T-helper 9 cell (primary cell): ENCODE measurements at places on chromosomes 1 and 21.

DNA sequence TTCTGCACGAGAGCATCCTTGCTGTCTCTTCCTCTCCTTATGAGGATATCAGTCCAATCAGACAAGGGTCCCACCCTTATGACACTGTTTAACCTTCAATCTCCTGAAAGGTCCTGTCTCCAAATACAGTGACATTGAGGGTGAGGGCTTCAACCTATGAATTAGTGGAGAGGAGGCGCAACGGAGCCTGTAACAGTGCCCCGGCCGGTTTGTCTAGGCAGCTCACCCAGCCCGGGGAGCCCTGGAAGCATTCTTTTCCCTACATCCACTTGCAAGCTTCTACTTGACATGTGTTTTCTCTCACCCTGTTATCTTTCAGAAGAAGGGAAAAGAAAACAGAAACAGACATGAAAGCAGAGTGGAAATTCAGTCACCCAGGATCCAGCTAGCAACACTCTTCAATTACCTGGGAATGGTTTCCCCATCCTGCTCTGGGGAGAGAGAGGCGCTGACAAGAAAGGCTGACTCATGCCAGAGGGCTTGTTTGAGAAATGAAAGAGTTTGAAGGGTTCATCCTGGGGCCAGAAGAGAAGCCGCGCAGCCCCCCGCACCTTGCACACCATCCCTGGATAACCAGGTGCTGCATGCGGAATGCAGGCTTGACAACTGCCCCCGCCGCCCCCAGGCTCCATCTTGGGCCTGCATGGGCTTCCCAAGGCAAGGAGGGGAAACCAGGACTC lies 394.9 kb downstream of the NPHP4 start:
- DNase-seq, result no peak

DNA sequence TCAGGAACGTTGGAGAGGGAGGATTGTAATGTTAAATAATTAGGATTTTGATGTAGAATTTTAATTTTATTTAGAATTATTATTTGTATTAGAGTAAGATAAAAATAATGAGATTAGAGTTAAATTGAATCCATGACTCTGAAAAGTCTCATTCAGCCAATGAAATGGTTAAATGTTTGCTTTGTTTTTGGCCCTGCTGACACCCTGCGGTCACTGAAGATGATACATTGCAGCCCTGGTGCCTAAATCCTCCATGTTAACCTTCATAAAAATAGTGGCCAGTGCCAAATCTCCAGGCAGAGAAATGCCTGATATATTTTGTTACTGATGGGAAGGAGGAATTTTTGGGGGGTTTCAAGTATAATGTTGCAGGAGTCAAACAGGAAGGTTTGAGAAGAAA lies 27.3 kb upstream of the RLF start:
- DNase-seq, result no peak

DNA sequence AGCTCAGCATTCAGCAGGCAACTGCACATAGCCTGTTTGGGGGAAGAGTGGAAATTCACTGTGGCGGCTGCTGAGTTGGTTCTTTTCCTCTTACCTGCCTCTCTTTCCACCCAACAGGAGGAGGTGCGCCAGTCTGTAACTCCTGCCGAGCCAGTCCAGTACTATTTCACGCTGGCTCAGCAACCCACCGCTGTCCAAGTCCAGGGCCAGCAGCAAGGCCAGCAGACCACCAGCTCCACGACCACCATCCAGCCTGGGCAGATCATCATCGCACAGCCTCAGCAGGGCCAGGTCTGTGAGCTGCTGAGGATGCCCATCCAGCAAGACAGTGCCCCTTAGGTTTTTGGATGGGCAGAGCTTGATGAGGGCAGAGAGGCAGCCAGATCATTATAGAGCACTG lies 25.6 kb upstream of the KCNQ4 start:
- no peak for DNase-seq

DNA sequence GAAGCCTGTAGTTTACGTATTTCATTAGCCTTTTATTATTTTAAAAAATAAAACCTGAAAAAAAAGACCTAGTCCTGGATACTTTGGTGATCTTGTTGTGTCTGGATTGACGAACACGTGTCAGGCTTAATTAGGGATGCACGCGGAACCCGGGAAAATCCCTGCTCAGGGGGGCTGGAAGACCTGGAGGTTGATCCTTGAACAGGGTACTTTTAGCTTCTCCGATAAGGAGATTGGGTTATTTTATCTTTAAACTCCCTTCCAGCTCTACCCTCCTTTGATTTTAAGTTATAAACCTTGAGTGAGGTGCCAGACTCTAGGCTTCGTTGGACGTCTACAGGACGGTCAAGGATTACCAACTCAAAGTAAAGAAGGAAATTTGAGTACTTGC lies 552 bp upstream of the ZNF691 start:
- DNase-seq, result no peak

DNA sequence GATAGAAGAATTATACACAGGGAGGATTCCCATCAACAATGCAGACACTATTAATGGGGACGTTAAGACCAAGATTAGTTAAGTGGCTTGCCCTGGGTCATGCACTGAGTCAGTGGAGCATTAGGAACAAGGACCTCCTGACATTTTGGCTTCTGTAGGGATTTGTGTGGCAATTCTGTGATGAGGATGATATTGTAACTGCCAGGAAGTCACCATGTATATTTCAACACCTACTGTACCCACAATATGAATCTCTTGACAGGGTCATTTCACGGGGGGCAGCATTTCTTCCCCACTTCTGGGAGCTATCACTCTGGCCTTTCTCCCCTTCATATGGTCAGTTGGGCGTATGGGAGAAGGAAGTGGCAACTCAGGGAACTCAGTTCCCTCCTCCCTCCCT lies 134.9 kb downstream of the RUNX1 start:
- no peak for DNase-seq

DNA sequence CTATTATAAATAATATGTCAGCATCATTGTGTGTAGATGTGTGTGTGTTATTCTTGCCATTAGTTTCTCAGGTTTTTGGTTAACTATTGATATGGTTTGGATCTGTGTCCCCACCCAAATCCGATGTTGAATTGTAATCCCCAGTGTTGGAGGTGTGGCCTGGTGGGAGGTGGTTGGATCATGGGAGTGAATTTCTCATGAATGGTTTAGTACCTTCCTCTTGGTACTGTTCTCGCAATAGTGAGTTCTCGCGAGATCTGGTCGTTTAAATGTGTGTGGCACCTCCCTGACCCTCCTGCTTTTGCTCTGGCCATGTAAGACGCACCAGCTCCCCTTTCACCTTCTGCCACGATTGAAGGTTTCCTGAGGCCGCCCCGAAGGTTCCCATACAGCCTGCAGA lies 9.6 kb upstream of the POFUT2 start:
- no peak for DNase-seq

- DNase-seq, result no peak
Measured at GRCh38 chr21:46347791-46348381, 23.9 kb downstream of the PCNT start.

GRCh38 chr1:32736812-32737791 lies 34.5 kb upstream of the SYNC start:
- DNase-seq, result no peak

DNA sequence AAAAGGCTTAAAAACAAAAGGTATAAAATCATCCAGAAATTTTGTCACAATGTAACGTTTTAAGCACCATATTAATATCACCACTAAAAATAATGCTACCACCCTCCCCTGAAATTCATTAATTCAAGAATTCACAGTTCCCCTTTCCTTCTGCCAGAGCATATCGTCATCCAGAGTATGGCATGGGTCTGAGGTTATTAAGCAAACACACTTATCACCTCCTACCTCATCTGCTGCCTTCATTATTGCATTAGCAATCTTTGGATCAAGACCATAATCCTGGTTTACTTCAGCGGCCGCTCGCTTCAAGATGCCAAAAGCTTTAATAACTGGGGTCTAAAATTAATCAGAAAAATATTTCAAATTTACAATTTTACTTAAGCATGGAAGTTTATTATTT lies 6.2 kb downstream of the FH start:
- DNase-seq, result no peak

GRCh38 chr1:209896346-209896745 lies 41.7 kb upstream of the SYT14 start:
- no peak for DNase-seq

- no peak for DNase-seq
Measured at GRCh38 chr1:203638950-203639349, 12.3 kb downstream of the ATP2B4 start.

DNA sequence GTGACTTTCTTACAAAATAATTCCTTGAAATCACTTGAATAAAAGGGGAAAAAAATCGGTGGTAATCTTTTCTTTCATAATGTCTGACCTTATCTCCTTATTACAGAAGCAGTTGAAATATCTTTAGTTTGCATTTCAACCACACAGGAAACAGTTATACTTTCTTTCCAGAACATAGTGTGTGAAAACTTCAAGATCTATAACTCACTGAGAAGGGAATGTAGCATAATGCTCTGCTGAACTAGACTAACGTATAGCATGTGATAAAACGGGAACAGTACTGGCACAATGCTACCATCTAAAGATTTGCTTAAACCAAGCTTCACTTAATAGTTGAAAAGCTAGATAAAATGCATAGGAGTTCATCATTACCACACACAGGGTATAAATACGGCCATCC lies 45.0 kb downstream of the VAV3 start:
- no peak for DNase-seq

GRCh38 chr21:36767096-36767495 lies 68.2 kb downstream of the SIM2 start:
- no peak for DNase-seq

DNA sequence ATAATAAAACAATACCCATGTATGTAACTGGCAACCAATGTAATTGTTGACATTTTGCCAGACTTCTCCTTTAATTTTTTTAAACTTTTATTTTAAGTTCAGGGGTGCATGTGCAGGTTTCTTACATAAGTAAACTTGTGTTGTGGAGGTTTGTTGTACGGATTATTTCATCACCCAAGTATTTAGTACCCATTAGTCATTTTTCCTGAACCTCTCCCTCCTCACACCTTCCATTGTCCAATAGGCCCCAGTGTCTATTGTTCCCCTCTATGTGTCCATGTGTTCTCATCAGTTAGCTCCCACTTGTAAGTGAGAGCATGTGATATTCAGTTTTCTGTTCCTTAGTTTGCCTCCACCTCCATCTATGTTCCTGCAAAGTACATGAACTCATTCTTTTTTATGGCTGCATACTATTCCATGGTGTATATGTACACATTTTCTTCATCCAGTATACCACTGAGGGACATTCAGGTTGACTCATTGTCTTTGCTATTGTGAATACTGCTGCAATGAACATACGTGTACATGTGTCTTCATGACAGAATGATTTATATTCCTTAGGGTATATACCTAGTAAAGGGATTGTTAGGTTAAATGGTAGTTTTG lies 6.7 kb downstream of the DEPDC1 start:
- no peak for DNase-seq

DNA sequence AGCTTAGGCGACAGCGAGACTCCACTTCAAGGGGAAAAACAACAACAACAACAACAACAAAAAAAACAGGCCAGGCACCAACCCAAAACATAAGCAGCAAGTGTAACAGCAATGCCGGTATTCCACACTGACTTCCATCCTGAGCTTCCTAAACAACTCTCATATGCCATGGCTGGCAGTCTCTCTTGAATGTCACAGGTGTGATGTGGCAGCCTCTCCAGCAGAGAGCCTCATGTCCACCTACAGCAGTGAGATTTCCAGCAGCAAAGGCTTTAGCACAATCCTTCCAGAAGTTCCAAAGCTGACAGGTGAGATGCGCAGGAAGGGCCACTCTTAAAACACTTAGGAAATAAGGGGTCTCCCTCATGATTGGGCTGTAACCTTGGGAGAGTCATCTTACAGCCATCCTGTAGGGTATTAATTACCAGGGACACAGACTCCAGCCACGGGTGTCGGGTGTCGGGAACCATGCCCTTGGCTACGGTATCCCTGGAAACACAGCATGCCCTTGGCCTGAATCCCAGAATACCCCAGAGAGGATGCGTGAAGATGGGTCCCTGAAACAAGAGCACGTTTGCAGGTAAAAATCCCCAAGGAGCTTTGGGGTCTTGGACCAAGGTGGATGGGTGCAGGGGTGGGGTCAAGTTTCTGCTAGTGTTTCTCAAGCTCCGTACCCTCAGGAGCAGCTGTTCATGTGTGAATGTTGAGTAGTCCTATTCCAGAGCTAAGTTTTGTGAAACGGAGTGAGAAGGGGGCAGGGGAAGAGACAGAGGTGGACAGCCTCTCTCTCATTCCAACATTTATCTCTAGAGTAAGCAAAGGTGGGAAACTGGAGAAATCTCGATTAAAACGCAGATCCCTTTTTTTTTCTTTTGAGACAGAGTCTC lies 31.4 kb downstream of the CLSTN1 start:
- DNase-seq, result no peak

GRCh38 chr1:1784933-1785332 lies 6.7 kb upstream of the NADK start:
- no peak for DNase-seq

DNA sequence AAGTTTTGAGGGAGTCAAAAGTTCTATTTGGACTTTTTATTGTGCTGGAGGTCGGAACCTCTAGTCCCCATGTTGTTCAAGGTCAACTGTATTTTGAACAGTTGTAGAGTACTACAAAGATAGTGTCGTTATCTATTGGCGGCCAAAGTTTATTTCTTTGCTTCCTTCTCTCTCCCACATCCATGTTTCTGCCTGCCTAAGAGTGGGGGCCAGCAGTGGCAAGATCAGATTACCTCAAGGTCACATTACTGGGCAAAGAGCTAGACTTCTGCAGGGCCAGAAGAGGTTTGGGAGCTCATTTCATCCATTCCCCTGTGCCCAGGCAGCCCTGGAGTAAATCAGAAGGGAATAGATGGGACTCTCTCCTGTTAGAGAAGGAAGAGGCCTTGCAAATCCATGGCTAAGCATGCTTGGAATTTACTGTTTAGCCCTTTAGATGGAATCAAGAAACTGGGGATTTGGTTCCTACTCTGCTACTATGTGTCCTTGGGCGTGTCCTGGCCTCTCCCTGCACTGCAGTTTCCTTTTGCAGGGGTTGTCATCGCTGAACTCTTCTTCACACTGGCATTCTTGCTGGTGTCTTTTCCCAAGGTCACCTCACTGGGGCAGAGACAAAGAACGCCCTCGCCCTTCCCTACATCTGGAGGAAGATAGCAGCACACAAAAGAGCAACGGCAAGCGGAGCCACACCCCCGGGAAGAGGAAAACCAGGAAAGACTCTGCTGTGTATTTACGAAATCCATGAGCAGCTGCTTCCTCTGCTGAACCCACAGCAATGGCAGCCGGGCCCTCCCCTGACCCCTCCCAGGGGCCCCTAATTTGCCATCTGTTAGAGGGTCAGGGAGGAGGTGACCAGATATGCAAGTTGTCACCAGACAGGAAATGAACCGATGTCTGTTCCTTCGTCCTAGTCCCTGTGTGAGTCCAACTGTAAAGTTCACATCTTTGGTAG lies 73.3 kb downstream of the PLPP3 start:
- DNase-seq, result no peak

- no peak for DNase-seq
Measured at GRCh38 chr21:15421947-15422346, 307.8 kb upstream of the USP25 start.

DNA sequence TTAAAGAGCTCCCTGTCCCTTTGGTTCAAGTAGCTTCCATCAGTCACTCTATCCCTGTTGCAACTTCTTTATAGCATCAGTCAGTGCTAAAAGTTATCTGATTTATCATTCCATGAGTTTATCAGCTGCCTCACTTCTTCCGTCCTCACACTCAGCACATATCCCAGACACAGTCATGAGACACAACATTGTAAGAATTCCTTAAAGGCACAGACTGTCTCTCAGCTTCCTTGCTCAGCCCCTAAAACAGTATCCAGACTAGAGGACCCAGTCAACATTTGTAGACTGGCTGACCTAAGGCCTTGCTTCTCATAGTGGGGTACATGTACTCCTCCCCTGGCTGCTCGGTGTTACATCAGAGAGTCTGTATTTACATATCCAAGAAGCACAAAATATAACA lies 164.9 kb upstream of the ADGRL2 start:
- no peak for DNase-seq
